ENCODE measurements at places on chromosomes 7 and 10.
A peak's percentile ranks its signal among the peaks of the same experiment; 100 is the strongest.

- ATAC-seq = peak; percentile 58
These were observed 5.7 kb upstream of the TIAL1 start for GRCh38 chr10:119602241-119603095.

DNA sequence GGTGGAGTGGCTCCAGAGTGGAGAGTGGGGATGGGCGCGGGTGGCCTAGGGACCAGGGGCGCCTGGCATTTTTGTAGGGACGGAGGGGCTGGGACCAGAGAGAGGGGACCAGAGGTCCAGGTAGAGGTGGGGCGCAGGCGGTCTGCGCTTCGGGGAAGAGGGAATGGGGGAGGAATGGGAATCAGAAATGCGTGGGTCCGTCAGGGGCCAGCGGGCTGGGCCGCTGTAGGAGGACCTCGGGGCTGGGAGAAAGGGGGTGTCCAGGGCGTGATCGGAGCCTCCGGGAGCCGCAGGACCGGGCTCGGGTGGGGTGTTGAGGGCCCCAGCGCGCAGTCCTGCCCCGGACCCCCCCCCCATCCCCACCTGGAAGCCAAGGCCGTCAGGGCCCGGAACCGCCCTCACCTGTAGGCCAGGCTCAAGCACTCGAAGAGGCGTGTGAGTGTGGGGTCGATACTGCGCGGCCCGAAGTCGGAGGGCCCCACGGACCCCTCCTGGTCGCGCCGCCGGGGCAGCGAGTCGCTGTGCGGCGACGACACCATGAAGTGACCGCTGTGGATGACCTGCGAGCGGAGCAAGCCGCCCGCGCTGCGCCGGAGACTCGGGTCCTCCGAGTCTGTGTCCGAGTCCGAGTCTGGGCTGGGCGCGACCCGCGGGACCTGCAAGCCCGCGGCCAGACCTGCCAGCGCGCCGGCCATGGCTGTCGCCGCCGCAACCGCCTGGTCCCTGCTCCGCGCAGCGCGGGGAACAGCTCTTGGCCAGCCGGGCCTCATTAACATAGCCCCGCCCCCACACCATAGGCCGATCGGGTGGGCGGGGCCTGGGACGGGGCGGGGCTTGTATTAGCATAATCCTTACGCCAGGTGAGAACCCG, at the start of gene MLXIPL:
MLXIPL (minus strand) TSS at position 725 of the 871 bp plus-strand sequence; CDS start at position 695, 30 bp downstream.
- peak; percentile 62 for ATAC-seq

GRCh38 chr10:34808336-34808735, 6.8 kb downstream of the PARD3 start:
- ATAC-seq = no peak

DNA sequence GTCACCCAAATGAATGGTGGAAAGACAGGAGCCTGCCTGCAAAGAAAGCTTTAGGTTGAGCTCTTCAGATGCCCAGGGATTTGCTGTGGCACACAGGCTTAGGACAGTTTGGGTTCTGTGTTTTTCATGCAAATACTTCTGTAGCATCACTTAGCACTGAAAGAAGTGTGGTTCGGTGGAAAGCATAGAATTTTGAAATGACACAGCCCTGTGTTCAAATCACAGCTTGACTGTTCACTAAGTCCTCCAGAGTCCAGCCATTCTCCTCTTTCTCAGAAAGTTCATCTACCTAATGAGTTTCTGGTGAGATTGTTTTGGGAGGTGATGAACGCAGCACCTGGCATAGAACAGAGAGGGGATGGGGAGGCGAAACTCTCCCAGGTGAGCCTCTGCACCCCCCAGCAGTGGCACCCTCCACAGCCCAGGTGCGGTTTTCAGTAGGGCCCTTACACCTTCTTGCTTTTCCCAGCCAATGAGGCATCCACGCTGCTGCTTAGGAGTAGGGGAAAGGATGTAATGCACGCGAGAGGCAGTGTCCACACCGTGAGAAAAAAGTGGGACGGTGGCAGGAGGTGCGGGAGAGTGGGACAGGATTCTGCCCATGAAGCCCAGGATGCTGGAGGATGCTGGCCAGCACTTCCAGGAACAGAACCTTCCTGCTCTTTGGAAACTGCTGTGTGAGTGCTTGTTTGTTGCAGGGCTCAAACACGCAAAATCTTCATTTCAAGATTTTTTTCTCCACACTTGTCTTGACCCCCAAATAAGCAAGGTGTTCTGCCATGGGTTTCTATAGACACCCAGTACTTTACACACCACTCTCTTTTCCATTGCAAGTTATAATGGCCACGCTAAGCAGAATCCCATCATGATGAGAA, 11.6 kb downstream of the EN2 start:
- no peak for ATAC-seq

DNA sequence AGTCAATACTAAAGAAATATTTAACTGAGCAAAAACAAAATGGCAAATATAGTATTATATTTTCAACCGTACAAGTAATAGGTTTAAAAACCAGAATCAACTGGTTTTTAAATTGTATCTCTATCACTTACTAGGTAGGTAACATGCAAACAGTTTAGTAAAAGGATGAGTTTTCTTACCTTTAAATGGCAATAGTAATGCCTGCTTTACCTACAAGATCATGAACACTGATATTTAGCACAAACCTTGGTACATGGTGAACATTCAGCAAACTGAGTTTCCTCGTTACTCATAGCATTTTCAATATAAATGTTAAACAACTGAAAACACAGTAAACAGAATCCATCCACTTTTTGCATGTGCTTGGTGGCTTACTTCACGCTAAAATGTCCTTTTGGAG, 389.1 kb downstream of the PARD3 start:
- ATAC-seq = no peak

- no peak for ATAC-seq
These were observed 99.0 kb upstream of the GATA3 start for GRCh38 chr10:7955446-7955845.

GRCh38 chr10:17375936-17376584, 78.3 kb downstream of the ST8SIA6 start:
- ATAC-seq = no peak

DNA sequence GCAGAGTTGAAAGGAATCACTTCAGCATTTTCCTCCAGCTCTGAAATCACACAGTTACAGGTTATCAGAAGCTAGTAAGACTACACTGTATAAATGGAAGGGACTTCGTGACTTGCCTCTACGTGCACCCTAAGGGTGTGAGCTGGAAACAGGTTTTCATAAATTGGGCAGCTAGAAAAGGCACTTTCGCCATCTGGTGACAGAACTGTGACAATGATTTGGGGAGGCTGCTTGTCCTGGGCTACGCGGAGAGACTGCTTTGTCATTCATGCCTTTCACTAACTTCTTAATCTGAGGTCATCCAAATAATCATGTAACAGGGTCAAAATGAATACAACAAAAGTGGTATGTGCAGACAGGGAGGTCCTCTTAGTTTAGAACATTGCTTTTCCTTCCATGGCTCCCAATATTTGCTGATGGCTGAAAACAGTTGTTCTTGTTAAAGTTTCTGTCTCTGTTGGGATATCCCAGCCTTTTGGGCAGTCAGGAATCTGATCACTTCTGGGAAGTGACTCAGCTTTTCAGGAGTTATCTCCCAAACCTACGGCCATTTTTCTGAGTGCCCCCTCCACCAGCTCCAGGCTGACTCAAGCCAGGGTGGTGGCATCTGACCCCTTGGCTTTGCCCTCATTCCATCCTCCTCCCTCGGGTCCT, 17.8 kb downstream of the VWC2 start:
- no peak for ATAC-seq

DNA sequence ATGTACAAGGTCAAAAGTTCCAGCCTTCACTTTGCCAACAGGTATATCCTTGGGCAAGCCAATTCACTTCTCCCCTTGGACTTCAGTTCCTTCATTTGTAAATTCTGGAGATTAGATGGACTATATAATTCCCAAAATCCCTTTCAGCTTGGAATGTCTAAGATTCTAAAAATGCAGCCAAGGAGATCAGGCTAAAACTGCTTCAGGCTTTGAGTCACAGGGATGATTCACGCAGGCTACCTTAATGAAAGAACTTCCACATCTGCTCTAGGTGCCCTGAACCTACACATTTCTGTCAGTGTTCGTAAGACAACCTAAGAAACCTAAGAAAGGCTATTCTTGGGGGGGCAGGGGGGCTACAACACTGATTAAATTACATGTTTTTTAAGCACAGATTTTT, 7.1 kb downstream of the CPVL start:
- ATAC-seq = no peak

Measured in activated CD4-positive, CD25-positive, alpha-beta regulatory T cell treated with anti-CD3 and anti-CD28 coated beads, Interleukin-2, amount 50 U/mL, for 24 hours (primary cell).